GM23248 (cell line): ENCODE measurements at places on chromosomes 7 and 10. TPM values are rescaled to one million over a fixed set of nuclear protein-coding genes. Genes with fewer than 3 reads are reported as not detected.

GRCh38 chr10:18399158-18399557 is 252.2 kb downstream of the NSUN6 start:
- no peak for DNase-seq
- H3K27ac ChIP-seq: no peak overlapping the region
- H3K4me3 ChIP-seq: no peak overlapping the region
- no peaks in the 10 kb centered on the region for H3K4me1 ChIP-seq

GRCh38 chr7:108310351-108310750 is 145.9 kb downstream of the NRCAM start:
- peaks cover 46% of the 10 kb centered on the region for H3K4me1 ChIP-seq
- no peaks in the 10 kb centered on the region for H3K36me3 ChIP-seq
- H3K4me3 ChIP-seq: no peak overlapping the region
- H3K27me3 ChIP-seq: no peaks in the 10 kb centered on the region
- H3K27ac ChIP-seq: peak overlapping the region; percentile 51

GRCh38 chr7:149824301-149824741 is 13.9 kb upstream of the ZNF862 start:
- no peaks in the 10 kb centered on the region for H3K4me1 ChIP-seq
- H3K36me3 ChIP-seq: no peaks in the 10 kb centered on the region
- no peak overlapping the region for H3K4me3 ChIP-seq
- no peak for DNase-seq
- H3K27me3 ChIP-seq: no peaks in the 10 kb centered on the region

The ALOX5 gene
- not detected in 2 replicates for total RNA-seq

The CRYGN gene
- not detected in 2 replicates for total RNA-seq

The CYP17A1 gene
- not detected in 2 replicates for total RNA-seq

DNA sequence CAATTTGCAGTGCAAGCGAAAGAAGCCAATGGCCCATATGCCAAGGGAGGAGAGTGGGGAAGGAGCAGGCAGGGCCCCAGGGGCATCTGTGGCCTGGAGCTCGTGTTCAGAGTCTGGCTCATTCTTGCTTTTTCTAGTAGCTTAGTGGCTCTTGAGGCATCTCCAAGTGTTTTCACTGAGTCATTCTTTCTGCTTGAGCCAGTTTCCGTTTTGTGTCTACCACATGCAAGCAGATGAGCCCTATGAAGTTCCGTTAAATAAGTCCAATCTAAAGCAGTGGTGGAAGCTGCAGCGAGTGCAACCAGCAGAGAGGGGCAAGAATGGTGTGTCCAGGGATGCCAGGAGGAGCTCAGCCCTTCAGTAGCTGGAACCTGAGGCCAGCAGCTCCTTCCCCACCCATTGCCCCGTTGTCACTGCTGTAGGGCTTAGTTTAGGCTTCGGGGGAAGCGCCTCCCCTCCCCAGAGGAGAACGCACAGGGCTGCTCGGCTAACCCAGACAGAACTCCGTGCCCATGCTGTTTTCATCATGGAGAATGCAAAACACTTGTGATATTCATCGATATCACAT is 57.4 kb upstream of the EBF3 start:
- H3K27me3 ChIP-seq: no peaks in the 10 kb centered on the region
- peak overlapping the region; percentile 93 for H3K27ac ChIP-seq
- H3K4me3 ChIP-seq: peak overlapping the region; percentile 37
- peak; percentile 98 for DNase-seq
- no peaks in the 10 kb centered on the region for H3K36me3 ChIP-seq

DNA sequence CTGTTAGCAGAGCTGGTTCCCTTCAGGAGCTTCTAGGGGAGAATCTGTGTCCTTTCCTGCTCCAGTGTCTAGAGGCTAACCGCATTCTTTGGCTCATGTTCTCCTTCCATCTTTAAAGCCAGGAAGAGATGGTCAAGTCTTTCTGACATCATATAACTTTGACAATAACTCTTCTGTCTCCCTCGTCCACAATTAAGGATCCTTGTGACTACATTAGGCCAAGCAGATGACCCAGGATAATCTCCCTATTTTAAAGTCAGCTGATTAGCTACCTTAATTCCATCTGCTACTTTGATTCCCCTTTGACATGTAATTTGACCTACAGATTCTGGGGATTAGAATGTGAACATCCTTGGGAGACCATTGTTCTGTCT is 28.1 kb upstream of the SLC26A4 start:
- H3K4me1 ChIP-seq: no peaks in the 10 kb centered on the region
- no peaks in the 10 kb centered on the region for H3K27me3 ChIP-seq
- no peak overlapping the region for H3K27ac ChIP-seq
- no peak for DNase-seq
- H3K4me3 ChIP-seq: no peak overlapping the region
- H3K36me3 ChIP-seq: no peaks in the 10 kb centered on the region

DNA sequence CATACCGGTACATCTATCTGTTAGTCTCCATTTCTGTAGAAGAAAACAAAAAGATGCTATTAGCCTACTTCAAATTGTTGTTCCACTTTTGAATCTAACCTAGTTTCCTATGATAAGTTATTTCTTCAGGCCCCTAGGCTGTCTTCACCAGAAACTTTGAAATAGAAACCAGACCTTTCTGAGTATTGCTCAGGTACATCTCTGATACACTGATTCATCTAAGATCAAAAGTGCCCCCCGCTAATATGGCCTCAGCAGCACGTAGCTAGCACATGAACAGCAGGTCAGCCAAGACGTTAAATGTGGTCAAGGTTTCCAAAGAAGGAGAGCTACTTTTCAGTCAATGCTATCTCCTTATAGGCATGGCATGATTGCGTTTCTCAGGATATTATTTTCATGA is 23.6 kb downstream of the CTAGE6 start:
- peaks cover 3% of the 10 kb centered on the region; the same call in 1 of the 2 replicates for H3K4me1 ChIP-seq
- DNase-seq: no peak
- H3K36me3 ChIP-seq: no peaks in the 10 kb centered on the region
- H3K27me3 ChIP-seq: no peaks in the 10 kb centered on the region
- H3K27ac ChIP-seq: no peak overlapping the region
- no peak overlapping the region for H3K4me3 ChIP-seq

DNA sequence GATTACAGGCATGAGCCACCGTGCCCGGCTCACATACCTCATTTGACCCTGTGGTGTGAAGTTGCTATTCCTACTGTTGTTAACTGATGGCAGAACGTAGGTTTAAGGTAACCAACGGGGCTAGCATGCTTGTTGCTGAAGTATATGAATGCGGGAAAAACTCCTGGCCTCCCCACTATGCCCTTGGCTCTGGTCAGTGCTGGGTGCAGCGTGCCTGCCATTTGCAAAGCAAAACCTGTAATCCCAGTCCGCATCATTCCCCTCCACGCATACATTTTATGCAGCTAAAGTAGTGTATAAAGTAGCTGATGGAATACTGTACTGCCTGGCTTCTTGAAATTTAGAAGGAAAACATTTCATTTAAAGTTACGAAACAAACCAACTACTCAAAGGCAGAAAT is 273.3 kb downstream of the SDK1 start:
- no peaks in the 10 kb centered on the region for H3K27me3 ChIP-seq
- H3K4me3 ChIP-seq: no peak overlapping the region
- H3K36me3 ChIP-seq: no peaks in the 10 kb centered on the region

- H3K4me3 ChIP-seq: no peak overlapping the region
- no peaks in the 10 kb centered on the region for H3K36me3 ChIP-seq
Measured at GRCh38 chr7:96991546-96992191, 13.7 kb upstream of the DLX6 start.

GRCh38 chr10:90226517-90226916 is 525.1 kb downstream of the KIF20B start:
- H3K27ac ChIP-seq: no peak overlapping the region
- no peak overlapping the region for H3K4me3 ChIP-seq
- no peak for DNase-seq
- no peaks in the 10 kb centered on the region for H3K4me1 ChIP-seq
- no peaks in the 10 kb centered on the region for H3K36me3 ChIP-seq
- H3K27me3 ChIP-seq: no peaks in the 10 kb centered on the region

The BZW2 gene
- 54.1 and 61.0 TPM in 2 replicates for total RNA-seq

The OR2A42 gene
- 0.25 and 0.32 TPM in 2 replicates for total RNA-seq

- H3K36me3 ChIP-seq: no peaks in the 10 kb centered on the region
- no peaks in the 10 kb centered on the region for H3K27me3 ChIP-seq
- H3K4me1 ChIP-seq: no peaks in the 10 kb centered on the region
Measured at GRCh38 chr10:122253605-122254004, 17.5 kb upstream of the BTBD16 start.

The ASB10 gene
- total RNA-seq: not detected in 2 replicates

- peaks cover 85% of the 10 kb centered on the region; the same call in 1 of the 2 replicates for H3K36me3 ChIP-seq
- H3K4me3 ChIP-seq: no peak overlapping the region
- no peak for DNase-seq
- H3K27ac ChIP-seq: no peak overlapping the region
Measured at GRCh38 chr7:128842674-128843641, 12.8 kb downstream of the FLNC start.
